ENCODE measurements at places on chromosomes 1 and 21.

GRCh38 chr1:64965366-64966157, 787 bp downstream of the JAK1 start:
- DNase-seq = peak; percentile 50

- no peak for DNase-seq
Measured at GRCh38 chr1:98073823-98074222, 153.0 kb upstream of the DPYD start.

DNA sequence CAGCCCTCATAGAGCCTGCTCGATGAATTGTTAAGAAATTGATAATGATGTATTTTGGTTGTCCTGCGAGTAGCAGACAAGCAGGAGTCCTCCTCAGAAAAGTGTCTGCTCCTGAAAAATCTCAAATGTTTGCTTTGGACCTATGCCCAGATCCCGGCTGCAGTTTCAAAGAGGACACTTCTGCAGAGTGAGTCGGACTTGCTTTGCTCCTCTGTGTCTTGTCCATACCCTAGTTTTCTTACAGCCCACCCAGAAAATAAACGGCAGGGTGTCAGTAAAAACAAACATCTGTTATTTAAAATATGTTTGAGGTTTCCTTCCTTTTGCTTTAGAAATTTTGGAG, 2.8 kb downstream of the S100A10 start:
- no peak for DNase-seq

DNA sequence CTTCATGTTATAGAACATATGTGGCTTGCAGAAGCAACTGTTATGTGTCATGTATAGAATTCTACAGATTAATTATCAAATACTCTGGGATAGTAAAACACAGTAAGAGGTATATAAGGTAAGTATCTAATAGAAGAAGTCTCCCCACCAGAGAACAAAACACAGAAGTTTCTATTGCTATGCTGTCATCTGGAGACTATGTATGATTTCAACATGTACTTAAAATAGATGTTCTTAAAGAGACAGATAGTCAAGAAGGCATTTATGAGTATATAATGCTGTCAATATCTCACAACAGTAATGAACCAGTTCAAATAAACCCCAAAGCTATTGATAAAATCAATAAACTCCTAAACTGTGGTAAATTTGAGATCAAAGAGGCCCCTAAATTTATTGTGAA, 8.1 kb upstream of the ADCY10 start:
- DNase-seq = no peak

- no peak for DNase-seq
Measured at GRCh38 chr21:28442624-28443023, 550.1 kb downstream of the LTN1 start.

DNA sequence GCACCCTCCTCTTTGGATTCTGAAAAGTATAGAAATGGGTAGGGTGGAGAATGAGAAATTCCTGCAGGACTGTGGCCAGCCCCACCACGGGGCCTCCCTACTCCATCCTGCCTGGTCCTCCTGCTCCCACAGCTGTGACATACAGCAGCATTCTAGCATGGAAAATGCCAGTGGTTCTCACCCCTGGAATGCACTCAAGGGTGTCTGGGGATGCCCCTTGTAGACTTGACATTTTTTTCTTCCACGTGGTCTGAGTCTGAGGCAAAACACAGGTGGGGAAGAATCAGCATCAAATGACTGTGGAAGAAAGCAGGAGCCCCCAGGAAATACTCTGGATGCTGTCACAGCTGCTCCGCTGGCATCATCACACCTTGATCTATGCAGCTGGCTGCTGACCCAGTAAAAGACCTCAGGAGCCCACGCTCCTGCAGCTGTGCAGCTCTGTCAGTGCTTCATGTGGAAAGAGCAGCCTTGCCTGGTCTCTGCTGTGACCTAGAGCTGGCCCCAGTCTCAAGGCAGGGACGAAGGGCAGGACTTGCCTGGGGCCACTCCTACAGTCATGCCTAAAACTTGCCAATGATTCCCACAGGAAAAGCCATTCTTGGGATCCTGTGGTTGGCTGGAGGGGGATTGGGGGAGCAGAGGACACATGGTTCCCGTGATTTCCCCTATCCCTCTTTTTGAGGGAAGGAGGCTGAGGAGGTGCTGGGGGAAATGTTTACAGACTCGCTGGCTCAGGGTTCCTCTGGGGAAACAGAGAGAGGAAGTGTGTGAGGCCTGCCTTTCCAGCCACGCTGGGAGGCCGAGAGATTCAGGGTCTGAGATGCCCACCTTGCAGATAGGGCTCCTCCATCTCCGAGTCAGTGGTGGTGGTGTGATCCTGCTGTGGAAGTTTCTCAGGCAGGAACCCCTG, 10.8 kb upstream of the A3GALT2 start:
- no peak for DNase-seq

DNA sequence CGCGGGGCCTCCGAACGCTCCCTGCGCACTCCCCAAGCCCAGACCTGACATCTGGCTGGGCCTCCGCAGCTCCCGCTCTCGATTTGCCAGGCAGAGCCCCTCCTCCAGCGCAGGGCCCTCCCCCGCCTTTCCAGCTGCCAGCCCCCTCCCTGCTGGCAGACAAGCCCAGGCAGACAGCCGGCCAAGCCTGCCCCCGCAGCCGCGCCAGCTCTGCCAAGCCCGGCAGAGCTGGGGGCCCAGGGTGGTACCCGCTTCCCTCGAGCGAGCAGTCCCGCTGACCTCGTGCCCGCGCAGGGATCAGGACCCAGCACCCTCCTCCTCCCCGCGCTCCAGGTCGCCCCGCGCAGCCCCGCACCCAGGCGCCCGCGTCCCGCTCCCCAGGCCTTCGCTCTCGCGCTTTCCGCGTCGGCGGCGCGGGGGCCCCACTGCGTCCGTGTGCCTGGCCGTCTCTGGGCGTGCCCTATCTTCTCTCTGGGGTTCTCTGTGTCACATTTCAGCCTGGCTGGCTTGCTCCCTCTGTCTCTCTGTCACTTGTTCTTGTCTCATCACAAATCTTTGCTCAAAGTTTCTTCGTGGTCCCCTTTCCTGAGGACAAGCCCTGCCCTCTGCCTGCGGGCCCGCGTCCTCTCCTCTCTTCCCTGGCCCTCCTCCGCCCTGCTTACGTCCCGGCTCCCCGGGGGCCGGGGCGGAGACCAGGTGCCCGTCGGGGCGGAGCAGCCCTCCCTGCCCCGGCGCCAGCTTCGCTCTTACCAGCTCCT, 580 bp downstream of the INKA2 start:
- no peak for DNase-seq

DNA sequence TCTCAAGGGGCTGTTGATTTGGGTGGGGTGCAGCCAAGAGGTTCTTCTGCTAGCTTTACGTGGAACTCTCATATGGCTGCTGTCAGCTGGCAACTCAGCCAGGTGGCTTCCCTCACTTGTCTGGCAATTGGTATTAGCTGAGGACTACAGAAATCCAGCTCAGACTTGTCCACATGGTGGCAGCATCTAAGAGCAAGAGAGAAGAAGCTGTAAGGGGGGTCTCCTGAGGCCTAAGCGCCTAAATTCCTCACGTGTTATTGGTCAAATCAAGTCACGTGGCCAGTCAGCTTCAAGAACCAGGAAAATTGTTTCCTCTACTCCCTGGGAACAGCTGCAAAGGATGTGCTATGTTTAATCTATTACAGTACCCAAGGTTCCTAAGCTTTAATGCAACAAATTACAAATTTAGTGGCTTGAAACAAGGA, 4.2 kb upstream of the DYRK3 start:
- no peak for DNase-seq

DNA sequence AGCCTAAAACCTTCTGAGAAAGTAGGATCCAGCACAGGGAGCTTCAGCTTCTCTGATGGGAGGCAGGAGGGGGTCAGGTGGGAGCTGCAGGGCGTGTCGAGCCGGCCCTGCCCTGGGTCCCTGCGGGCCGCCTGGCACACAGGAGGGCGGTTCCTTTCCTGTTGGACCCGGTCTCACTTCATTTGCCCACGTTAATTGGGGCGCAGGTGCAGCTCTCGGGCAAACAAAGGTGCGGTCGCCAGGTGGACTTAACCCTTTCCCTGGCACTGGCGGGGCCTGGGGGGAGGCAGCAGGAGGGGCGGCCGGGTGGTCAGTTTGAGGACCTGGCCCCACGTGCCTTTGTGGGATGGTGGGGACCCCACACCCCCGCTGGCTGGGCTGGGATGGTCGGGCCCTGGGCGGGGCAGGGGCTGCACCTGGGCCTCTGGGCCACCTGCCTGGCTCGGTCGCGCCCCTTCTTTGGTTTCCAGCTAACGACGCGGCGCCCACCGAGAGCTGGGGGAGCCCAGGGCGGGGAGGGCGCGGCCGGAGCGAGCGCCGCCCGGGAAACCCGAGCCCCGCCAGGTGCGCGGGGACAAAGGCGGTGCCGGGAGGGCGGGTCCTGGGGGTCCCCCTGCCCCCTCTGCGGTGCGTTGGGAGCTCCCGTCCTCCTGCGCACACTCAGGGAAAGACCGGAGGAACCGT, 20.8 kb upstream of the C1orf159 start:
- no peak for DNase-seq

- no peak for DNase-seq
Measured at GRCh38 chr1:11068600-11069473, 9.0 kb upstream of the SRM start.

- DNase-seq = no peak
Measured at GRCh38 chr1:115710859-115711624, 57.5 kb downstream of the CASQ2 start.

GRCh38 chr21:45780647-45781046, 137.1 kb downstream of the PCBP3 start:
- DNase-seq = no peak

DNA sequence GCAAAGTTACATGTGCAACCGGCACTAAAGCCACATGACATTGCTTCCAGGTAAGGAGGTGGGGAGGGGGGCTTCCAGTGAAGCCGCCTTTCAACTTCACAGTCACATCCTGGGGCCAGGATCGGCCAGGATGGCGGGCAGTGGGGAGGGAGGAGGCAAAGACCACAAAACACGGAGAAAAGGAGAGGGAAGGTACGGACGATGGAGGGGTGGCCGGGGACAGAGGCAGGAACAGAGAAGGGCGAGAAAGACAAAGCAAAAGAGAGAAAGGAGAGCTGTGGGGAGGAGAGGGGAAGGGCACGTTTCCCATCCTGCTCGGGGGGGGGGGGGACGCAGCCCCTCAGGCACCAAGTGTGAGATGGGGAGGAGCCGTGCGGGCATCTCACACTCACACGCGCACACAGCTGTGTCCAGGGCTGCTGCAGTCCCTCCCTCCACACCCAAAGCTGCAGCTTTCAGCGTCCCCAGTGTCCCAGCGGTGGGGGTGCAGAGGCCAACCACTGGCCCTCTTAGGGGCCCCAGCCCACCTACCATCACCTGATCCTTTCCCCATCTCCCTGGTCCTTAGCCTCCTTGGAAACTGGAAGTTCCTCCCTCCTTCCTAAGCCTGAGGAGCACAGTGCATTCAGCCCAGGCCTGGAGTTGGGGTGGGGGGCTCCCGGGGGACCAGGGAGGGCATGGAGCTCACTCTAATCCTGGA, 2.4 kb downstream of the SH2D5 start:
- DNase-seq = no peak

GRCh38 chr1:82979593-82980236, 1019.2 kb downstream of the TTLL7 start:
- DNase-seq = no peak

- no peak for DNase-seq
Measured at GRCh38 chr1:54118704-54119103, 34.1 kb downstream of the CDCP2 start.

DNA sequence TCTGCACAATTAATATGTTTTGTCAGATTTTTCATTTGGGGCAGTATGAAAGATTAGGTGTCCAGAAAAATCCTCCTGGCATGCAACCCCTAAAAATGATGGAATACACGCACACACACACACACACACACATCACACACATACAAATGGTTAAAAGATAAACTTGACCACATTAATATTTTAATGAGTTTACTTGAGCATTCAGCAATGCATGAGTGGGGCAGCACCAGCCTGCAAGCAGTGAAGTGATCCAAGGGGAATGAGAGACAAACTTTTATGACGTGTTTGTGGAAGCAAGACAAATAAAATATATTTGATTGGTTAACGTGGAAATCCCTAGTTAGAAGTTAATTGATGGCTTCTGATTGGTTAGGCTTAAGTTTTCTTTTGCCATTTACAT, 29.1 kb upstream of the SOAT1 start:
- no peak for DNase-seq

DNA sequence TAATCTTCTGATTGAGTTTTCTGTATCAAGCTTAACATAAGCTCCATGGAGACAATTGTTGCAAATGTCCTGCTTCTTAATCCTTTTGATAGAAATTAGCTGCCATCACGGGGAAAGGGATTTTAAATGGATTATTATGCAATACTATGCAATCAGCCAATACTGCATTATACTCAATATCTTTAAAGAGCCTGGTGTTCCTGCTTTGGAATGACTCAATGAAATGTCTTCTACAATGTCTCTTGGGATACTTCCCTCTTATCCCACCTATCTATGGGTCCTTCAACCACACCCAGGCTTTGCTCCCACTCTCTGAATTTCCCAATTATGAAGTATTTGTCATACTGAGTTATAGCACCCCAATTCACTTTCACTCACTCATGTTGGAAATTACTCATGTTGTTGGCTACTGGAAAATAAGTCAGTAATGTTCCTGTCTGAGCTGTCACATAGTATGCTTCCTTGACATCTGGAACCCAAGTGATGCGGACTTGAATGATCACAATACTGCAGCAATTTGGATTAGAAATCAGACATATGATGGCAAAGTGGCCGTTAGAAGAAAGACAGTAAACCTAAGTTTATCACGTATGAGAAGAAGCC, 85.0 kb downstream of the TPR start:
- no peak for DNase-seq

DNA sequence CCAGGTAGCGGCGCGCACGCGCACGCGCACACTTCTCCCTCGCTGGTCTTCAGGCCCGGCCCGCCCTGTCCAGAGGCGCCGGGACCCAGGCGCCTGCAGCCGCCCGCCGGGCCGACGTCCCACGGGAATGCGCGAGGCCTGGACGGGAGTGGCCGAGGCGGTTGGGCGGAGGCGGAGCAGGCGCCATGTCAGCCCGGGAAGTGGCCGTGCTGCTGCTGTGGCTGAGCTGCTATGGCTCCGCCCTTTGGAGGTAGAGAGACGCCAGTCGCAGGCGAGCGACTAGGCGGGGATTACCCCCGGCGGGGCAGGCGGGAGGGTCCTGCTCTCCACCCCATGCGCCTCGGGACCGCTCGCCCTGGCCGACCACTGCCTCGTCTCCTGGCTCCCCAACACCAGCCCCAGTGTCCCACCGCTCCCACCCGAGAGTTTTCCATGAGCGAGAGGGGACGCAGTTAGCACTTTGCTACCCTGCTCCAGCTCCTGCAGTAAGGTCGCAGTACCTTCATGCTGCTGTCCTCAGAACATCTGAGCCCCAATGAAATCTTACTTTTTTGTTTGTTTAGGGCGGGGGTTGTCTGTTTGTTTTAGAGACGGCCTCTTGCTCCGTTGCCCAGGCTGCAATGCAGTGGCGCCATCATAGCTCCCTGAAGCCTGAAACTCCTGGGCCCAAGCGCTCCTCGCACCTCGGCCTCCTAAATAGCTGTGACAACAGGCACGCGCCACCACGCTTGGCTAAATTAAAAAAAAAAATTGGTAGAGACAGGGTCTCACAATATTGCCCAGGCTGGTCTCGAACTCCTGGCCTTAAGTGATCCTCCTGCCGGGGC, at the start of gene CATSPERE:
Gene CATSPERE (plus strand): TSS at position 29 of the 827 bp plus-strand sequence. CDS start 157 bp downstream, at position 186.
- peak; percentile 45 for DNase-seq

- DNase-seq = no peak
Measured at GRCh38 chr1:42979896-42980800, 21.5 kb upstream of the SLC2A1 start.
